ENCODE measurements at places on chromosomes 6 and 20.

DNA sequence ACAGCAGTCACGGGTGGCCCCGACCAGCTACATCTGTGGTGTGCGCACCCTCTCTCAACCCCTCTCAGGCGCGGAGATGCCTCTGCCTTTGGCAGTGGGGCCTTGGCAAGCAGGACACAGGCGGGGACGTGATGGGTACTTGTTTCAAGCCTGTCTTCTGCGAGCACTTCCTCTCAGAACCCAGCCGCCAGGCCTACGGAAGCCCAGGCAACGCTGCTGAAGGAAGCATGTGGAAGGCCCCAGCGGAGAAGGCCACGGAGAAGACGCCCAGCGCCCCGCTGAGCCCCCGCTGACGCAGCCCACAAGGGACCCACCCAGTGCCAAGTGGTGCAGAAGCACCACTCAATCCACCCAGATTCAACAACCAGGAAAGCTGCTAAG is 13.0 kb downstream of the SERPINB6 start:
- DNase-seq, result no peak

- DNase-seq, result no peak
Measured at GRCh38 chr6:106446287-106446885, 85.9 kb downstream of the CRYBG1 start.

- DNase-seq, result no peak
Measured at GRCh38 chr20:3798373-3798768, 2.3 kb downstream of the CDC25B start.

GRCh38 chr6:28264834-28265401 is 2.0 kb upstream of the ZSCAN26 start:
- no peak for DNase-seq

DNA sequence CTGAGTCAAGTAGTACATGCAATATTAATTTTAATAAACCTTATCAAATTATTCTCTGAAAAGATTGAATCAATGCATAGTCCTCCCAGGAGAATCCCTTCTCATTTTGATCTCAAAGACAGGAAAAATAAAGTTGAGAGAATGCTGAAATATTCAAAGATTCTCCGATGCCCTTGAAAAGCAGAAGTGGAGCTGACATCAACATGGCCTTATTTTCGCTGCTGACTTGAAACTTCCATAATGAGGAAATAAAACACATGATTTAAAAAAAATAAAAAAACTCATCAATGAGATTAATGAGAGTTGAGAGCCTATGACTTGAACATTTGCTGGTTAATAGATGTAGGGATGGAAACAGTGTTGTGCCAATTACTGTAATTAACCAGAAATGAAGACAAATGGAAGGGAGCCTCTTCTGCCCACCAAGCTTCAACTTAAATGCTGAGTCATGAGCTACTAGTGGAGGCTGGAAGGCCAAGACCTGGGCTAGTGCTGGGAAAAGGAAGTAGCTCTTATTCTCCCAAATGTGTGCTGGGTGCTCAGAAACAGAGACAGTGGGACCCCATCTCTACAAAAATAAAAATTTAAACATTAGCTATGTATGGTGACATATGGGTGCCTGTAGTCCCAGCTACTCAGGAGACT is 139.9 kb downstream of the BFSP1 start:
- no peak for DNase-seq

DNA sequence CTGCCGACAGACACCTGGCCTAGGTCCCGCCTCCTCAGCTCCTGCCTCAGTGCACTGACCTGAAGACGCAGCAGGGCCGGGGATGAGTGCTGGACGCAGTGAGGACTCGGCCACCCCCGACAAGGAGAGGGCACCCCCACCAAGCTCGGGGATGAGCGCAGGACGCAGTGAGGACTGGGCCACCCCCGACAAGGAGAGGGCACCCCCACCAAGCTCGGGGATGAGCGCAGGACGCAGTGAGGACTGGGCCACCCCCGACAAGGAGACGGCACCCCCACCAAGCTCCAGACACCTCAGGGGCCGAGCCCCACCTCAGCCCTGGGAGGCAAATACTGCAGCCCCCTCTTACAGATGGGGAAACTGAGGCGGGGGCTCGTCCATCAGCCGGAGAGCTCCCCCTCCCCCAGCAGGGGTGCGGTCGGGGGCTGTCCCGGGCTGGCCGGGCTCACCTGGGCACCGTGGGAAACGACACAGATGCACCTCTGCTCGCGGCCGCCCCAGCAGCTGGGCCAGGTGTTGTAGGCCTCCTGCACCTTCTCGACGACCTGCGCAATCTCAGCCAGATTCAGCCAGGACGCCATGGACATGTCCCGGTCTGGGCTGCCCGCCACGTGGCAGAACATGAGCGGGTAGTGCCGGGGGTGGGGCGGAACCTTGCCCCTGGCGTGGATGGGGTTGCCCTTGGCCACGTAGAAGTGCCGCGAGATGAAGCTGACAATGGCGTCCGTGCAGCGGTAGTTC is 7.5 kb downstream of the HELZ2 start:
- no peak for DNase-seq
